ENCODE measurements at places on chromosomes 16 and 17.

- DNase-seq, result peak; percentile 89
Observed at GRCh38 chr16:66741169-66741900, 10.1 kb downstream of the DYNC1LI2 start.

DNA sequence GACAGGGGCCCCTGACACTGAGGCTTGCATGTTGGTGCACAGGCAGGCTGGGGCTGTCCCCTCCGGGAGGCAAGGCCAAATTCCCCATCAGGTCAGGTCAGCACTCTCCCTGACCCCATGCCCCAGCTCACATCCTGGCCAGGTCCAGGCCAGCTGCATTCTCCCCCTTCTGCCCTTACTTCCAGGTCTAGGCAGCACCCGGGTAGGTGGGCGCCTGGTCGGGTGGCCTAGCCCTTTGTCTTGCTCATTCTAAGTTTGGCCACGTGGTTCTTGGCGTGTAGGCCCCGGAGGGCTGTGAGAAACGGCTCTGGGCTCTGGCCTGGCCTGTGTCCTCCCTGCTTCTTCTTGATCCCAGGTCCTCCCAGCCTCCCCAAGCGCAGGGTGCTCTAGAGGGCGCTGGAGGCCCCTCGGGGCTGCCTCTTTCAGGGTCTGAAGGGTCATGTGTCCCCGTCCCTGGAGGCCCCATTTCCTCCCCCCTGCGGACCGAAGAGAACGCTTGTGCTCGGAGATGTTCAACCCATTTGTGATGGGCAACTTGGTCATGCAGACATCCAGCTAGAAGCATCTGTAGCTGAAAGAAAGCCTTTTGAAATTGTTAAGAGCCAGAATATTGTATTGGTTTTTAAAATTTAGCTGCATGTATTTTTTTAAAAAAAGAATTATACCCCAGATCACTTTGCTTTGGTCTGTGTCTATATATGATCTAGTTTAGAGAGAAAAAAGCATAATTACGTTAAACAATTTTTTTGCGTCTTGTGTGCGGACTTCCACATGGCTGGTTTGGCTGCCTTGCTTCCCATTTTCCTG is 6.7 kb downstream of the BAHCC1 start:
- DNase-seq, result peak; percentile 55

- no peak for DNase-seq
Observed at GRCh38 chr17:67998466-67998865, 2.2 kb upstream of the C17orf58 start.

- no peak for DNase-seq
Observed at GRCh38 chr16:24728011-24728410, 1.4 kb upstream of the TNRC6A start.

- DNase-seq, result peak; percentile 86
Observed at GRCh38 chr17:43453331-43453812, 30.4 kb upstream of the DHX8 start.

DNA sequence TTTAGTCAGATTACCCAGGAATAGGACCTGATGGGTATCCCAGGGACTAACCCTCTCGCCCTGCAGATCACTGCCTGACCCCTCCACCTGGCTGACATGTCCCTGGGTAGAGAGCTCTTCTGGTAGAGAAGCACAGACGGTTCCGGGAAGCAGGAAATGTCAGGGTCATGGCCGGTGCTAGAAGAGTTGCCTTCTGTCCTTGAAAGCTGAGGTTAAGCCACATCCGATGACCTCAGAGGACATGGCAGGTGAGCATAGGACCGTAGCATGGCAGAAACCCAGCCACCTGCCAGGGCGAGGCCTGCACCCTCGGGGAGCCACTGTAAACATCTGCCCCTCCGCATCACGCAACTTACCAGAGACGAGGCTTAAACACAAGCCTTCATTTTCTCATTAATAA is 483.7 kb downstream of the SOX9 start:
- DNase-seq, result no peak

DNA sequence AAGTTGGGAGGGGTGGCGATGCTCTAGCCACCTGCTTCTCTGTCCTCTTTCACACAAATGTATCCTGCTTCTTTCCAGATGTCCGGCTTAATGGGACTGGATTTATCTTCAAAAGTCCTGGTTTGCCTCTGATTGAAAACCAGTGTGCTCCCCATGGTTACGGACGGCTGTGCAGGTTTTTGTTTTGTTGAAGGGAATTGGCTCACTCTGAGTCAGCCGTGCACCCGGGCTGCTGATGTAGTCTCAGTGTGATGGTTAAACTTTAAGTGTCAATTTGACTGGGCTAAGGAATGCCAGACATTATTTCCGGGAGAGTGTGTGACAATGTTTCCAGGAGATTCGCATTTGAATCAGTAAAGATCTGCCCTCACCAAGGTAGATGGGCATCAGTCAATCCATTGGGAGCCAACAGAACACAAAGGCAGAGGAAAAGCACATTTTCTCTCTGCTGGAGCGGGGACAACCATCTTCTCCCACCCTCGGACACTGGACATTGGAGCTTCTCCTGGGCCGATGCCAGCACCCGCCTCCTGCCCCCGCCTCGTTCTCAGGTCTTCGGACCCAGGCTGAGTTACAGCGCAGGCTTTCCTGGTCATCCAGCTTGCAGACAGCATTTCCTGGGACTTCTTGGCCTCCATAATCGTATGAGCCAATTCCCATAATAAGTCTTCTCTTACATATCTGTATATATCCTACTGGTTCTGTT is 126.9 kb upstream of the TNRC6C start:
- DNase-seq, result no peak

DNA sequence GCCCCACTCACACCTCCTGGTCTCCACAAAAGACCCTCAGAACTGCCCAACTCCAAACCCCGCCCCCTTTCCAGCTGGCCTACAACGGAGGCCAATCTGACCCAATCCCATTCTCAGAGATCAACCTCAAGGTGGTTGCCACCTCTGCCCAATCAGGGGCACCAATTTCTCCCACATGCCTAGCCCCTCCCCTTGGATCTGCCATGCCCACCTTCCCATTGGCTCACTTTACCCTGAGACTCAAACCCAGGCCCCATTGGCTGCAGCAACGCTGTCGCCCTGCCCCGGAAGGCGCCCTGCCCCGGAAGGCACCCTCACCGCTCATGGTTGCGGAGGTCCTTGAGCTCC is 10.6 kb downstream of the ZNF668 start:
- DNase-seq, result no peak

- DNase-seq, result no peak
Observed at GRCh38 chr17:28612531-28612930, 1.5 kb downstream of the RSKR start.

- no peak for DNase-seq
Observed at GRCh38 chr16:10371592-10371991, 14.3 kb upstream of the ATF7IP2 start.

- no peak for DNase-seq
Observed at GRCh38 chr17:2926019-2926650, 129.9 kb downstream of the RAP1GAP2 start.

DNA sequence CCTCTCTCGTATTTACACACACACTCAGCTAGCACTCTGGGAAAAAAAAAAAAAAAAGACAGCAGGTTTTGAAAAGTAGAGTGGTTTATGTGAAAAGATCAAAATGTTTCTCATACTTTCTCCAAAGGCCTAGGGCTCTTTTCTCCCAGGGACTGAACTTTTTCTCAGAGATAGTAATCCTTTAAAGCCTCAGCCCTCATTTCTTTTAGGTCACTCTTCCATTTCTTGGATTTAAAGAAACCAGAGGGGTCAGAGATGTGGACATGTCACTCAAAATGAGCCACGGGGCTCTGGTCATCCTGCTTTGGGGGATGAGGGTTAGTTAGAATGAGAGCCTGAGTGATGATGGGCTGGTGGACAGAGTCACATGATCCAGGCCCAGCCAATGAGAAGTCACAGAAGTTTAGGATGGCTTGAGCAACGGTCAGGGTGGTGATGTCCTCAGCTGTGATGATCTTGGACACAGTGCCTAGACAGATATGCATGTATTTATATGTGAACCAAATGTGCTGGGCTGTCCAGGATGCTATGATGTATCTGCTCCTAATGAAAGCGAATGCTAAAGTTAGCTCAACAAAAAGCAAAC is 33.7 kb upstream of the AXIN2 start:
- DNase-seq, result no peak

DNA sequence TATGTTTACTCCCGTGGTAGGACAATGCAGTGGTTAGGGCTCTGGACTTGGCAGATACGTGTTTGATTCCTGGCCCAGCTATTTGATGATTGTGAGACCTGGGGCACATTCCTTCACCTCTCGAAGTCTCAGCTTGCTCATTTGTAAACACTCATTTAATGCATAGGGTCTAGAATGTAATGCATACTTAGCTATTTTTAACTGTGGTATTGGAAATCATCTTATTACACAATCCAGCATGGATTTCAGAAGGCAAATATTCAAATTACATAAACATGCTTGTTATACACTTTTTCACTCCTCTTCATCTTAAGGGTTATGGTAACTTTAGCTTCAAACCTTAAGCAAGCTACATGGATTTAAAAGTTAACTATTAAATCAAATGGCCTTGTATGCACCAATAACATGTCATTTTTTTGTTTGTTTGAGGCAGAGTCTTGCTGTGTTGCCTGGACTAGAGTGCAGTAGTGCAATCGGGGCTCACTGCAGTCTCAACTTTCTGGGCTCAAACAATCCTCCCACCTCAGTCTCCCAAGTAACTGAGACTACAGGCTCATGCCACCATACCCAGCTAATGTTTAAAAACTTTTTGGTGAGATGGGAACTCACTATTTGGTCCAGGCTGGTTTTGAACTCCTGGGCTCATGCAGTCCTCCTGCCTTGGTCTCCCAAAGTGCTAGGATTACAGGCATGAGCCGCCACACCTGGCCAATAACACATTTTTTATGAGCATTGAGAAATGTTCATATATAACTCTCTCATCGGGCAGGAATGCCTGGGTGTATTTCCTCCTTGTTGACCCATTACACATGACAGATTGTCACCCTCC is 52.5 kb downstream of the VAT1L start:
- DNase-seq, result peak; percentile 35

GRCh38 chr17:6011206-6011605 is 59.0 kb upstream of the WSCD1 start:
- no peak for DNase-seq

DNA sequence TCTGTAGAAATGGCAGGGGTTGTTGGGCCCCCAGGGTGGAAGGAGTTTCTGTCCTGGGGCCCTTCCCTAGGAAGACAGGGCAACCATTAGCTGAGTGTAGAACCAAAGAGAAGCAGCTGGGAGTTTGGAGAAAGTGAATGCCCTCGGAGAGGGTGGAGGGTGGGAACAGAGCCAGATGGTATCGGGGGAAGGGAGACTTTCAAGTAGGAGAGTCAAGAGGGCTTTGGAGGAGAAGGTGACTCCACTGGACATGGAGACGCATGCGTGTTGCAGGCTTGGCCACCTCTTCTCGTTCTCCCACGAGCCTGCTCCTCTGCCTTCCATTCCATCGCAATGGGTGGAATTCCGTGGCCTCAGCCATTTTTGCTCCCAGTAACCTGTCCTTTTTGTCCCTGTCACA is 19.4 kb downstream of the SLC47A1 start:
- no peak for DNase-seq

DNA sequence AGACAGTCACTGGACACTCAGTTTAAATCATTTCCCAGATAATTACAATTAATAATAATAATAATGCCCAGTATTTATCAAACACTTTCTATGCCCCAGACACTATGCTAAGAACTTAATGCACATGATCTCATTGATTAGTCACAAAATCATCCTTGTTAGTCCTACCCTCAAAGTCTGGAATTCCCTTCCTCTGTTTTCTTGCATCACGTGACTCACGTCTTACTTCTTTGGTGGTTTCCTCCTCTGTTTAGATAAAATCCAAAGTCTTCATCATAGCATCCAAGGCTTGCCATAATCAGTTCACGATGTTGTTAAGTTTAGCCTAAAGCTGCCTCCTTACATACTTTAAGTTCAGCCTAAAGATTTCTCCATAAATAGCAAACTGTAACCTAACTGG is 471.9 kb downstream of the PMP22 start:
- DNase-seq, result no peak

DNA sequence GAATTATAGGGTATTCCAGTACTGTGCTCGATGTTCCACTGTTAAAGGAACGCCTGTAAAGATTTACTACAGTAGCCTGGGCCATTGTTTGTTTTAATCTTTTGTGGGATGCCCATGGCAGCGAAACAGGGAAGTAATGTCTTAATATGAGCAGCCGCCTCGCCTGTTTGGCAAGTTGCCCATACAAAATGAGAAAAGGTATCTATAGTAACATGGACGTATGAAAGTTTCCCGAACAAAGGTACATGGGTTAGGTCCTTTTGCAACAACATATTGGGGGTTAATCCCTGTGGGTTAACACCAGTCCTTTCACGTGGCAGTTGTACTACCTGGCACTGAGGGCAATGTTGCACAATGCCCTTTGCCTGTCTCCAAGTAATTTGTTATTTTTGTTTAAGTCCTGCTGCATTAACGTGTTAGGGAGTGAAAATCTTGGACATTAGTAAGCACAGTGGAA is 21.1 kb upstream of the TMC5 start:
- peak; percentile 84 for DNase-seq

GRCh38 chr17:40663252-40663651 is 1.7 kb downstream of the KRT222 start:
- DNase-seq, result no peak

- DNase-seq, result no peak
Observed at GRCh38 chr17:60744355-60744966, 66.8 kb downstream of the BCAS3 start.

- no peak for DNase-seq
Observed at GRCh38 chr16:19776147-19776546, 58.1 kb downstream of the IQCK start.

Measured in transverse colon (tissue), 4 donors.